Ovary (tissue), 10 donors: ENCODE measurements at places on chromosomes 13 and 19. TPM values are rescaled to one million over a fixed set of nuclear protein-coding genes. Genes with fewer than 3 reads are reported as not detected.

DNA sequence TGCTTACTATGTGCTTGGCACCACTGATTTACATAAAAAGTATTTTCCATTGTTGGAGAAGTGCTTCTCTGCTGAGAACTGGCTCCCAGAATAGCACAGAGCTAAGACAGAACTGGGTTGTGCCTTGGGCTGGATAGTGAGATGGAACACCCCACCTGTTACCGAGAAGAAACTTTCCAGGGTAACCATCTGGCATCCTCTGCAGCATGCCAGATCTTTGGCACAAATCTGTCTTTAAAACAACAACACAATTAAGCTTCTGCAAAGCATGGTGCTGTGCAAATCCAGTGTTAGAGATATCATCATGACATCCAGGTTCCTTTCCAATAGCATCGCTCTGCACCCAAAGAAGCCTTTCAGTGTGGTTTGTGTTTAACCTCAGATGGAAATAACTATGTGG lies 202.5 kb upstream of the RFC3 start:
- peaks cover under 1% of the 10 kb centered on the region for H3K4me1 ChIP-seq
- no peak overlapping the region for H3K4me3 ChIP-seq
- H3K36me3 ChIP-seq, result no peaks in the 10 kb centered on the region
- H3K27me3 ChIP-seq, result no peaks in the 10 kb centered on the region
- H3K27ac ChIP-seq, result no peak overlapping the region
- DNase-seq, result no peak

- no peak for DNase-seq
- no peaks in the 10 kb centered on the region for H3K27me3 ChIP-seq
- no peaks in the 10 kb centered on the region for H3K4me1 ChIP-seq
- H3K36me3 ChIP-seq, result no peaks in the 10 kb centered on the region
Observed at GRCh38 chr13:102240110-102240509, 161.7 kb downstream of the FGF14 start.

GRCh38 chr19:30877661-30878113 lies 471.5 kb downstream of the TSHZ3 start:
- no peak for DNase-seq
- H3K36me3 ChIP-seq, result no peaks in the 10 kb centered on the region
- no peaks in the 10 kb centered on the region for H3K27me3 ChIP-seq
- no peak overlapping the region for H3K4me3 ChIP-seq
- no peak overlapping the region for H3K27ac ChIP-seq

GRCh38 chr19:48867123-48867745 lies 1.2 kb downstream of the PLEKHA4 start:
- no peaks in the 10 kb centered on the region for H3K36me3 ChIP-seq
- peak overlapping the region; percentile 35 for H3K4me3 ChIP-seq
- no peaks in the 10 kb centered on the region for H3K27me3 ChIP-seq
- H3K27ac ChIP-seq, result peak overlapping the region; percentile 90
- peaks cover 12% of the 10 kb centered on the region for H3K4me1 ChIP-seq
- no peak for DNase-seq

Gene TMEM59L
- not detected for total RNA-seq
